ENCODE measurements at places on chromosomes 5 and 9.
A peak's percentile ranks its signal among the peaks of the same experiment; 100 is the strongest.

GRCh38 chr5:132439521-132440089 is 51.0 kb downstream of the IRF1 start:
- DNase-seq = no peak

- DNase-seq = no peak
Observed at GRCh38 chr5:138943599-138944173, 68.6 kb upstream of the LRRTM2 start.

DNA sequence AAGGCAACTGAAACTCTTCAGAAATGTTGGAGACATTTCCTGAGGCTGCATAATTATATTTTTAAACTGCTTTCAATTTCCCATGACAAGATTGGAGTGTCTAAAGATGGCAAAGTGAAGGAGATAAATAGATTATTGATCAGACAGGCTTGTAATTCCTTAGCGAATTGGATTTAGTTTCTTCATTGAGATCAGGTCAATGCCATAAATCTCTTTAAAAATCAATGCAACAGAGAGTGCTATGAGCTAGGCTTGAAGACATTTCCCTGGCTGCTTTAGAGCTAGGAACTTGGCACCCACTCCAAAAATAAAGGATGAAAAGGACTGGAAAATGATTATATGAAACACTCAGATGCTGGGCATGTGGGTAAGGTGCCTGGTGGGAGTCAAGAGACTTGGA is 828.4 kb downstream of the TLR4 start:
- no peak for DNase-seq

GRCh38 chr5:133075572-133076536 is 24.0 kb downstream of the HSPA4 start:
- DNase-seq = no peak

- no peak for DNase-seq
Observed at GRCh38 chr5:34487159-34487879, 168.8 kb upstream of the RAI14 start.

DNA sequence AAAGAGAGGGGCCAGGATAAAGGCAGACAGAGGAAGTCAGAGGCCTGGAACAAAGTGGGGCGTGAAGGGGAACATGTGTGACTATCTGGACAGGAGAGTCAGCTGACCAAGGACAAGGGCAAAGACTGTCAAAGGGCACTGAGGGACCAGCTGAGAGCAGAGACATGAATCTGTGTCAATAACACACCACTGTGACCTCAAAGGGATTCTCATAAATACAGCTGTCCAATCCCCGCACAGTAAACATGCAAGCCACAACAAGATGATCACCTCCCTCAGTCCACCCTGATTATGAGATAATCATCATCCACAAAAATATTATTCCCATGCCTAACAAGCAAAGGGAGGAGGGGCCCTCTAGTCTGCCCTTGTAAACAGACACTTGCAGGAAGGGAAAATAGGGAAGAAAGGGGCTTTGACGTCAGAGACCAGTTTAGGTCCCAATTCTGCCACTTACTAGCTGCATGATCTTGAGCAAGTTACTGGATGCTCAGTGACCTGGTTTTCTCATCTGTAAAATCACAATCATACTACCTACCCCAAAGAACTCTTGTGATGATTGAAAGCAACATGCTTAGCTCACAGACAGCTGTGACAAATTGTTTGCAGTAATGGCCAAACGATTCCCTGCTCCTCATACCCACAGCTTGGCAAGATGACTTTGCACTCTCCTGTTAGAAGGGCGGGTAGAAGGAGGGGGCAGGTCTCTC is 41.8 kb downstream of the RAPGEF1 start:
- DNase-seq = no peak

DNA sequence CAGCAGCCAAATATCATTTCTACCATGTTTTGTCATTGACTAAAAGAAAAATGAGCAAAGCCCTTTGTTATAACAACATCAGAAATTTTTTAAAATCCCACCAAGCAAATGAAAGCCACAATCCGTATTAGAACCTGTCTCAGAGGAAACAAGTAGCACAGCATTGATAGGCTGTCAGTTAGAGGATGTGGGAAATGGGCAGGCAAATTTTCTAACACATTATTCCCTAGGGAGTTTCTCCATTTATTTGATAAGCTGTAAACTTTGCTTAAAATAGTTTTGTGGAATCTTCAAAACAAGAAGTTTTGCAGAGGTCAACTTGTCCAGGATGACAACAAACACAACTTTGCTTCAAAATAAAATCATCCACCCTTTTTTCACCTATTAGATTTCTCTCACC is 53.6 kb upstream of the APC start:
- DNase-seq = no peak

DNA sequence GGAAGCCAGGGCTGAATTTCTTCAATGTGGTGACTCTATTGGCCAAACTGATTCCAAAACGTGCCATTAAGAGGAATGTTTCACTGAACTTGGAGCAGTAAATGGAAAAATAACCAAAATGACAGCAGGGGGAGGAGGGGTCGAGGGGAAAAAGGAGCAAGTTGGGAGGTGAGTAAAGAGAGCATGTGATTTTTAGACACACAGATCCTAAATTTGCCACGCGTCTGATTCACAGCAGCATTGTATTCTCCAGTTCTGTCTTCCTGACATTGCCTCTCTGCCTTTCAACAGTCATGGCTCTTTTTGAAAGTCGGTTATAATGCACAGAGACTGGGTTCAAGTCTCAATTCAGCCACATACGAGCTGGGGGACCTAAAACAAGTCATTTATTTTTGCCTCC is 22.0 kb upstream of the ADRB2 start:
- DNase-seq = no peak

GRCh38 chr9:98536542-98537173 is 172.1 kb downstream of the GABBR2 start:
- no peak for DNase-seq

- DNase-seq = no peak
Observed at GRCh38 chr9:20557890-20558565, 64.3 kb downstream of the MLLT3 start.

- DNase-seq = no peak
Observed at GRCh38 chr9:121169094-121169601, 32.5 kb downstream of the RAB14 start.

DNA sequence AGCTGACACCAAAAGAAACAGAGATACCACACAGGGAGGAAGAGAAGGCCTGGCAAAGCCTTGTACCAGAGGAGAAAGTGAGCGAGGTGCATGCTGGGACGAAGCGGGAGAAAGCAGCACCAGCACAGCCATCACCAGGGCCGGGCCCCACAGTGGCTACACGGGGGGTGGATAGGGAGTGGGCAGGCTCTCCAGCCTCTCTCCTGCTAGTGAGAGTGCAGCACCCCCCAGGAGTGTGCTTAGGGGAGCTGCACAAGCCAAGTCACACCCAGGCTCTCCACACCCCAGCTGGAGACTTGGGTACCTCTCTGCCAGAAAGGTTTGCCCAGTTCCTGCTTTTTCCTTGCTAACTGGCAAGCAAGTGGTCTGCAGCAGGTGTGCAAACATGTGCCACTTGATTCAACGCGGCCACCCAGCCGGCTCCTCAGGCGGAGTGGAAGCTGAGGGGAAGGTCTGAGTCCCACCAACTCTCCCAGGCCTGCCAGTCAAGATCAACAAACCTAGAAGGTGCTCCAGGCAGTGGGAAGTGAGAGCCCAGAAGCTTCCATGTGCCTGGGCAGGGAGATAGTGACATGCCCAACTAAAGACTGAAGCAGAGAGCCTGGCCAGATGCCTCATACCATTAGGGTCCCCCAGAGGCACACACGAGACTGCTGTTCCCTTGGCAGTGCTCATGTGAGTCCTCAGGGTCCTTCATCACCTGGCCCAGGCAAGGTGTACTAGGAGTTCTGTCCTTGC is 39.9 kb downstream of the BICD2 start:
- no peak for DNase-seq

DNA sequence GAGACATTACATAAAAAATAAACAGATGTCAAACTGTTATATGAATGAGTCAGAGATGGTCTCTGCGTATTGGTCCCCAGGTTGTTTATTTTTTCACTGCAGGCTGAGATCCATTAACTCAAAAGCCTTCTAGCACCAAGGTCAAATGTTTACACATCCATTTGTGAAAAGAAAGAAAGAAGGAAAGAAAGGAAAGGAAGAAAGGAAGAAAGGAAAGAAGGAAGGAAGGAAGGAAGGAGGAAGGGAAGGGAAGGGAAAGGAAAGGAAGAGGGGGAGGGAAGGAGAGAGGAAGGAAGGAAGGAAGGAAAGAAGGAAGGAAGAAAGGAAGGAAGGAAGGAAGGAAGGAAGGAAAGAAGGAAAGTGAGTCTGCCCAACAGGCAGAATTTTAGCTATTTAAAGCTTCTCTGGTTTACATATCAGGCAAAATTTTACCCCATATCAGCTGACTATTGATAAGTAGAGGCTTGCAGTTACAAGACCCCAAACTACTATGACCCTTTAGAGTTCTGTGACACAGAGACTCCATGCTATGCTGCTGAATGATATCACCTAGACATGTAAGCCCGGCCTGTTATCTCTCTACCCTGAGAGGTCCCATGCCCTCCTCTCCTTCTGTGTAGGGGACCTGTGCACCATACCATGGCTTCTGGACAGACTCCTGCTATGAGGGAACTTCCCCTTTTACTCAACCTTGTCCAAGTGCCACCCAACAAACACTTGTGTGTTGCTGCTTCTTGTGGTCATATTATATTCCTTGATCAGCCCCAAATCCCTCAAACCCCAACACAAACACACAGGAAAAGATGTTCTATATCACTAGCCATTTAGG is 59.0 kb downstream of the DRD1 start:
- DNase-seq = no peak

DNA sequence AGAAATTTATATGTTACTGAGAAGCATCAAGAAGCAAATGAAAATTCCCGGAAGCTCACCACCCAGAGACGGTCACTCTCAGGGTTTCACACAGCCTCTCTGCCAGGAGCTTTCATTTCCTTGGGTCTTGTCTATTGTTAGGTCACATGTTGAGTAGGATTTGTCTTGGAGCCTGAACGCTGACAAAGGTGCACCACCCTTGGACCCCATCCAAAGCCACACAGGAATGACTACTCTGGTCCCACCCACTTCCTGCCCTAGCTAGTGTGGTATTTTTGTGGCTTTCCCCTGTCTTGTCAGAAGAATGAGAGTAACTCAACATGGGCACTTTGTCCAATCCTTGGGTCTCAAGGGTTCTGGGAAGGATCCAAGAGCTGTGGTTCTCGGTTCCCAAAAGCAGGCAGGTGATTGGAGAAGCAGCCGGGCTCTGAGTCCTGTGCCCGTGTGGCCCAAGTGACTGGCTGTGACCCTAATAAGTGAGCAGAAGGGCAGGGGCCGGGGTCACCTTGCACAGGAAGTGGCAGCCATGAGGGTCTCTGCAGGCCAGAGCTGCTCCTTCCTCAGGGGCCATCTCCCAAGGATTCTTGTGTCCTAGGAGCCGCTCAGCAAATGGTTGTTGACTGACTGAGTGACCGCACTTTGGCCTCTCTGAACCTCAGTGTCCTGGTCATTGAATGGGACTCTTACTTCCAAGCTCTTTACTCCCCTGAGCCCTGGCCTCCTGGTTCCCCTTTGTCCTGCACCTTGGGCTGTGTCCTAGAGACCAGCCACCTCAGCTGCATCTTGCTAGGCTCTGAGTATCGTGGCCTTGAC is 6.9 kb downstream of the FGD3 start:
- DNase-seq = peak; percentile 44

DNA sequence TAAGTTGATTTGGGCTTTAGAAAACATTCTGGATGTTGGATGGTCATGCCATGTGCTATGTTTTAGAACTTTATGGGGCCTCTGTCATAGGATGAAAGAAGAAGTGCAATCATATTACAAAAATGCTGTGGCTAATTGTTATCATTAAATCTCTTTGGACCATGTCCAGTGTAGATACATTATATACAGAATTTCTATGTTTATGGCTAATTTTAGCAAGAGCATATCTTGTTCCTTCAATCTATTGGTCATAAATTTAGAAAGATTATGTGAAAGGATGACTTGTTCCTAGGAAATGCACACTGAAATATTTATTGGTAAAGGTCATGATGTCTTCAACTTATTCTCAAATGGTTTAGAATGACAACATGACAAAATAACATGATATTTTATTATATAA is 42.4 kb upstream of the ELL2 start:
- DNase-seq = no peak

DNA sequence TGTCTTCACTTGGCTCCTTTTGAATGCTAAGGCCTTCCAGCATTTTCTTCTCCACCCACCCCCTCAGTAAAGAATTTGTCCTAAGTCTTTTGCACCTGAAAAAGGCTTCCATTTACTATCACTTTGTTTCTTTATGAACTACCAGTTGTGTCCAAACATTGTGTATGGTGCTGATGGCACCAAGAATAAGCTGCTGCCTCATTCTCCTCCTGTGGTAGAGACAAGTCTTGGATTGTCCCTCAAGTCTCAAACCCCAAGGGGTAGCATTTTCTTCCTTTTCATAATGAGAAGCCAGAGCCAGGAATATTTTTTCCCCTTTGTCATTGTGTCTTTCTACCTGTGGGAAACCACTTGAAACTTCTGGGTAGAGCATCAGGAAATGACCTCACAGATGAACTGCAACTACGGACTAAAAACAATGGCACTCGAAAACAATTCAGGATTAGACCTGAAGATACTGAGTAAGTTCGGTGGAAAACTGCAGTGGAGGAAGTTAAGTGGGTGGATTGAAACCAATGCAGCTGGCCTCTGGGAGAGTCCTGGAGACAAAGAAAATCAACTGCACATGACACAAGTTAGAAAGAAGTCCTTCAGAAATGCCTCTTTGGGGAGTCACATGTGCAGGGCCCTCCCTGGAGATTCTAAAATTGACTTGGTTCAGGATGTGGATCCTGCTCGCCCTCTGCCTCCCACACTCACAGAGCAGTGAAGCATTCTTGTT is 80.5 kb downstream of the SH3RF2 start:
- no peak for DNase-seq

- no peak for DNase-seq
Observed at GRCh38 chr9:129392093-129392541, 214.1 kb upstream of the IER5L start.

GRCh38 chr5:102750151-102750834 is 4.8 kb upstream of the PAM start:
- DNase-seq = no peak

Data from HCT116 (cell line).